T-helper 1 cell treated with Interleukin-12 subunit alpha and Interleukin-12 subunit beta and Interleukin-4 antibody, amounts not matched to agents 30 ng/mL and 1 ng/mL, for 36 hours (primary cell): ENCODE measurements at places on chromosomes 16 and 17. TPM values are rescaled to one million over a fixed set of nuclear protein-coding genes. Genes with fewer than 3 reads are reported as not detected.

Gene MYCBPAP
- 7.5 and 8.2 TPM in 2 replicates for total RNA-seq

Gene HSPB9
- total RNA-seq, result not detected in 2 replicates

Gene USP43
- 0.12 and 0.17 TPM in 2 replicates for total RNA-seq

Gene ANKS4B
- not detected in 2 replicates for total RNA-seq

Gene GUCY2D
- total RNA-seq, result not detected in 2 replicates

Gene TGFB1I1
- 0.56 and 0.78 TPM in 2 replicates for total RNA-seq

Gene BRICD5
- total RNA-seq, result 7.6 and 12.5 TPM in 2 replicates

Gene KIF2B
- not detected in 2 replicates for total RNA-seq

Gene ZSCAN10
- total RNA-seq, result 0.12 and 0.24 TPM in 2 replicates

Gene PYY
- total RNA-seq, result not detected in 2 replicates
